A549 treated with dexamethasone at 1 μM for 4 hours (cell line): ENCODE measurements at places on chromosomes 5 and 9. TPM values are rescaled to one million over a fixed set of nuclear protein-coding genes. Genes with fewer than 3 reads are reported as not detected.

CTXN3 gene
- not detected in 5 replicates for total RNA-seq

SPAAR gene
- 0.10 to 0.20 TPM (median 0.15 TPM) in 4 of 5 replicates, not detected in the other for total RNA-seq

FIBCD1 gene
- total RNA-seq, result 11.8 to 23.1 TPM (median 20.8 TPM) in 5 replicates

CCL27 gene
- total RNA-seq, result 0.13 TPM in 2 of 5 replicates, not detected in the others

CD74 gene
- 0.14 TPM in 2 of 5 replicates, not detected in the others for total RNA-seq

CD274 gene
- total RNA-seq, result 1.1 to 2.1 TPM (median 1.3 TPM) in 5 replicates

OBP2B gene
- not detected in 5 replicates for total RNA-seq

ACTL7B gene
- 0.04 TPM in 1 of 5 replicates, not detected in the others for total RNA-seq

C9orf43 gene
- 0.45 to 0.63 TPM (median 0.60 TPM) in 5 replicates for total RNA-seq

FRMPD1 gene
- 0.03 to 0.07 TPM (median 0.06 TPM) in 5 replicates for total RNA-seq

SLC36A2 gene
- total RNA-seq, result not detected in 5 replicates

PLAC8L1 gene
- 0.21 to 0.38 TPM (median 0.27 TPM) in 3 of 5 replicates, not detected in the others for total RNA-seq

PCDHA5 gene
- 0.52 to 0.95 TPM (median 0.85 TPM) in 5 replicates for total RNA-seq

OGN gene
- total RNA-seq, result not detected in 5 replicates
